Left lung (tissue), 14 donors: ENCODE measurements at places on chromosomes 6 and 20. TPM values are rescaled to one million over a fixed set of nuclear protein-coding genes. Genes with fewer than 3 reads are reported as not detected.

- no peak for DNase-seq
These were observed 65.1 kb downstream of the CNKSR3 start for GRCh38 chr6:154445417-154445816.

DNA sequence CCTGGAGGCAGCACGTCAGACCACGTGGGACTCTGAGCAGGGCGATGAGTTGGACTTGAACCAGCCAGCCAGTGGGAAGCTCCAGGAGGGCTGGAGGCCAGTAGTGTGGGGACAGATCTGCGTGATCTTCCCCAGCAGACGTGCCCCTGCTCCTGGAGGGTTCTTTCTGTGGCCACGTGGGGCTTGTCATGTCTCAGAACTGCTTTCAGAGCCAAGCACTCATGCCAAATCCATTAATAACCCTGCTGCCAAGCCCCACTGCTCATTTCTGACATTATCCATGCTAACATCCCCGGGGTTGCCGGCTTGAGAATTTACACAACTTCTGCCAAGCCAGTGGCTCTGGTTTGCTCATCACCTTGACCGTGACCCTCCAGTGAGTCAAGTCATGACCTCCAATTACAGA lies 38.3 kb downstream of the SIRPA start:
- DNase-seq, result no peak

DNA sequence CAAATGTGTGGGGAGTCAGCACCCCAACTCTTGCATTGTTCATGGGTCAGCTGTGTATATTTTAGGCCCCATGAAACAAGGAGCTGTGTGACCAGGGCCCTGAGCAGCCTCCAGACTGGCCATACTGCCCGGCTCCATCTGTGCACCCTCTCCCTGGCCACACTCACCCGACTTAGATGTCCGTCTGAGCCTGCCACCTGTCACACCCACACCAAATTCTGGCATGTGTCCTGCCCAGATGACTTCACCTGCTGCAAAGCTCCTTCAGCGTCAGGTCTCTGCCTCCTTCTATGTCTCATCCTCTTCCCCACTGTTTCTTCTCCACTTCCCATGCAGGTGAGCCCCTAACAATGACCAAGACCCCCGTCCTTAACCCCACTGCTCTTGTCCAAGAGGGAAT lies 88.1 kb upstream of the THBS2 start:
- no peak for DNase-seq

DNA sequence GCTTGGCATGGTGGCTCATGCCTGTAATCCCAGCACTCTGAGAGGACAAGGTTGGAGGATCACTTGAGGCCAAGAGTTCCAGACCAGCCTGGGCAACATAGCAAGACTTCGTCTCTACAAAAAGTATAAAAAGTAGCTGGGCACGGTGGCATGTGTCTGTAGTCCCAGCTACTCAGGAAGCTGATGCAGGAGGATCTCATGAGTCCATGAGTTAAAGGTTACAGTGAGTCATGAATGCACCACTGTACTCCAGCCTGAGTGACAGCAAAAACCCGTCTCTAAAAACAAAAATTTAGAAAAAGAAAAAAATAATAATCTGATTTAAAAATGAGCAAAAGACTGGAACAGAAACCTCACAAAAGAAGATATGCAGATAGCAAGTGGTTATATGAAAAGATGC lies 279.7 kb downstream of the RNGTT start:
- DNase-seq, result no peak

GRCh38 chr6:131972741-131973140 lies 21.6 kb upstream of the CCN2 start:
- no peak for DNase-seq

- no peak for DNase-seq
These were observed 25.2 kb downstream of the FBXO30 start for GRCh38 chr6:145789443-145789842.

RPS10 gene
- polyA plus RNA-seq, result 1,612 TPM

SMLR1 gene
- polyA plus RNA-seq, result 0.23 TPM

NKAIN2 gene
- 17.9 TPM for polyA plus RNA-seq
